ENCODE measurements at places on chromosomes 11 and 22. TPM values are rescaled to one million over a fixed set of nuclear protein-coding genes. Genes with fewer than 3 reads are reported as not detected.

The DKK3 gene
- 55.1 TPM for total RNA-seq

GRCh38 chr11:77094841-77095365 lies 7.7 kb upstream of the OMP start:
- DNase-seq = no peak

GRCh38 chr22:50717709-50718351 lies 20.2 kb upstream of the ACR start:
- peak; percentile 66 for DNase-seq

GRCh38 chr11:87366763-87367405 lies 329.1 kb downstream of the TMEM135 start:
- DNase-seq = no peak

DNA sequence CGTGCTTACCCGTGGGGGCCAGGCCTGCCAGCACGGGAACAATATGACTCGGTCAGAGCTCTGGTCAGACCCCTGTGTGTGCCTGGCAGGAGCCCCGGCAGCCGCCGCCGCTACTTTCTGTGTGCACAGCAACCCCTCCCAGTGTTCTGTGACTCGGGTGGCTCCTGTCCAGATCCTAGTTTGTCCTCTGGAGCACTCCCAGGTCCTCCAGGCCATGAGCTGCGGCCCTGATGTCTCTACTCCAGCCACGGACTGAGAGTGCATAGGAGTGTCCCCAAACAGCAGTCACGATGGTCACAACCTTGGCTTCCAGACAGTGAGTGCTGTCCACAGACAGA lies 3.2 kb downstream of the NDUFS8 start:
- peak; percentile 25 for DNase-seq

DNA sequence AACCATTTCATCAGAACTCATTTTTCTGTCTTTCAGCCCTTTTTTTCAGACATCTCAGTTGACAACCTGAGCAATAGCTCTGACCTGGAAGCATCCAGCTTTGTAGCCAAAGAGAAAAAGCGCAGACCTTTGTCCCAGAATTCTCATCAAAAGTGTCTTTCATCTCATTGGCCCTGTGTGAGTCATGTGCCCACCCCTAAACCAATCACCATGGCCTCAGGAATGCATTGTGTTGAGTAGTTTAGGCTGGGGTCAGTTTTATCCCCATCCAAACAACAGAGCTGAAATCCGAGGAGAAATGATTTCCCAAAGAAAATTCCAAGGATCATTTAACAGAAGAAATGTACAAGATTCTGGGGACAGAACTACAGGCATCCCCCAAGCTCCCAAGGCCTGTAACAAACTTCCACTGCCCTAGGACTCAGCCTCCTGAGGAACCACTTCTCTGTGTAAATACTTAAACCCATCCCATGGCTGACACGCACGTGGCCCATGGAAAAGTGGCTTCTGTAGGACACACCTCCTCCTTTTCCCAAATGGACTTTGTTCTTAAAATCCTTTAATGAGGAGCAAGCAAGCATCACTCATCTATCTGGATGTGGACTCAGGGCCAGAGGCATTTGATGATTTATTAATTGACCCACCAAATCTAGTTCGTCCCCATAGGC lies 429.0 kb downstream of the SOX6 start:
- DNase-seq = no peak

The TRIM48 gene
- 0.43 TPM for total RNA-seq

- no peak for DNase-seq
These were observed 128.0 kb downstream of the MICAL2 start for GRCh38 chr11:12238420-12238819.

GRCh38 chr11:63518548-63518947 lies 12.7 kb downstream of the LGALS12 start:
- no peak for DNase-seq

The TTC36 gene
- total RNA-seq = not detected

GRCh38 chr11:44817207-44817949 lies 90.6 kb downstream of the TSPAN18 start:
- peak; percentile 70 for DNase-seq

The TRPM5 gene
- total RNA-seq = not detected

The ACTN3 gene
- 42.0 TPM for total RNA-seq

GRCh38 chr22:36823186-36823839 lies 6.5 kb upstream of the PVALB start:
- DNase-seq = no peak

DNA sequence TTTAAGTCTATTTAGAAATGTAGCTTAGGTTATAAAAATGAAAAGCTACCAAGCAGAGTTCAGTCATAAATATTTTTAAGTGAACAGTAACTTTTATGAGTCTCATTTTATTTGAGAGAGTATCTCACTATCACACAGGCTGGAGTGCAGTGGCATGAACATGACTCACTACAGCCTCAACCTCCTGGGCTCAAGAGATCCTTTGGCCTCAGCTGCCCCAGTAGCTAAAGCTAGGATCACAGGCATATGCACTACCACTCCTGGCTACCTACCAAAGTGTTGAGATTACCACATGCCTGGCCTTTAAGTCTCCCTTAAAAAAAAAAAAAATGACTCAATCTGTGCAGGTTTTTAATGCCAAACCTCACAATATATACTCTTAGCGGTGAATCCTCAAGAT lies 34.7 kb upstream of the CLNS1A start:
- peak; percentile 23 for DNase-seq

The VSTM5 gene
- total RNA-seq = not detected
